Panc1 (cell line): ENCODE measurements at places on chromosomes 12 and 14. TPM values are rescaled to one million over a fixed set of nuclear protein-coding genes. Genes with fewer than 3 reads are reported as not detected.

The CRADD gene
- 7.0 TPM for total RNA-seq

GRCh38 chr12:22255097-22255496, 79.4 kb downstream of the ST8SIA1 start:
- DNase-seq: no peak

- DNase-seq: no peak
These were observed 17.2 kb upstream of the SINHCAF start for GRCh38 chr12:31343139-31343538.

The ACVRL1 gene
- 0.36 TPM for total RNA-seq

- no peak for DNase-seq
These were observed 62.6 kb upstream of the BICD1 start for GRCh38 chr12:32043928-32044549.

The FUT8 gene
- total RNA-seq: 31.4 TPM

The ACSS3 gene
- 0.10 TPM for total RNA-seq

DNA sequence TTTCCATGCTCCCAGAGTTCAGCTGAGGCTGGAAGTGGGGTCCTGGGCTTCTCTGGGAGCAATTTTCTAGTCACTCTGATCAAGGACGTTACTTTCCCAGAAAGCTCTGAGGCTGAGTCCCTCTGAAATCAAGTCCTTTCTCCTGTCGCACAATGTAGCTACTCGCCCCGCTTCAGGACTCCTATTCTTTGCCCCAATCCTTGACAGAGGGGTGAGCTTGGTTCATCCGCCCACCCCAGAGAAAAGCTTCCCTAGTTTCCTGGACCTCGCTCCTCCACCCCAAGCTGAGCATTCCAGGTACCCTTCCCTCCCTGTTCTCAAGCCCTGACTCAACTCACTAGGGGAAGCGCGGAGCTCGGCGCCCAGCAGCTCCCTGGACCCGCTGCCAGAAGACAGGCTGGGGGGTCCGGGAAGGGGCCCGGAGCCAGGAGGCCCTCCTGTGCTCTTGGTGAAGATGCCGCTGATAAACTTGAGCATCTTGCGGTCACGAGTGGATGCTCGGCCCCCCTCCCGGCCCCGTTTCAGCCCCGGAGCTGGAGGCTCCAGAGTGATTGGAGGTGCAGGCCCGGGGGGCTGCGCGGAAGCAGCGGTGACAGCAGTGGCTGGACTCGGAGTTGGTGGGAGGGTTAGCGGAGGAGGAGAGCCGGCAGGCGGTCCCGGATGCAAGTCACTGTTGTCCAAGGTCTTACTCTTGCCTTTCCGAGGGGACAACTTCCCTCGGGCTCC, 1.6 kb downstream of the AGAP2 start:
- DNase-seq: no peak

The ACYP1 gene
- 21.3 TPM for total RNA-seq

The TMEM52B gene
- not detected for total RNA-seq

The IFNG-AS1 gene
- not detected for total RNA-seq

The TAS2R50 gene
- total RNA-seq: 0.18 TPM

GRCh38 chr14:22203036-22203435, 386.0 kb downstream of the DAD1 start:
- DNase-seq: no peak

The ACSM4 gene
- total RNA-seq: not detected

The GAS2L3 gene
- total RNA-seq: 47.4 TPM

DNA sequence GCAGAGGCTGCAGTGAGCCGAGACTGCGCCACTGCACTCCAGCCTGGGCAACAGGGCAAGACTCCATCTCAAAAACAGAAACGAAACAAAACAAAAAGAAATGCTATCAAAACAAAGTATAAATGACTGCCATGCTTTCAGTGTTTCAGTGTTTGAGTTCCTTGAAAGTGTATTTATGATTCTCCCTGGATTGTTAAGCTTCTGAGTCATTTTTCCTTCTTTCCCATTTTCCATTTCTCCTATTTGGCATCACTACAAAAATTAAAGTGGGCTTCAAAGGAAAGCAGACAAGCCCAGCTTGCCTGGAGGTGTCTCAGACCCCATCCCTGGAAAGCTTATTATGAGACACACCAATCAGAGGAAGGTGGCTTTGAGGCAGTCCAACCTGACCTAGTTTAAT, 35.1 kb downstream of the NIN start:
- no peak for DNase-seq

The SETD3 gene
- 51.1 TPM for total RNA-seq

- DNase-seq: no peak
These were observed 63.1 kb downstream of the GLT1D1 start for GRCh38 chr12:128916425-128916824.

The ADAMTS20 gene
- not detected for total RNA-seq

- no peak for DNase-seq
These were observed 123.3 kb downstream of the KCNA5 start for GRCh38 chr12:5166976-5167375.

The SIX6 gene
- total RNA-seq: not detected

The OS9 gene
- total RNA-seq: 186 TPM

DNA sequence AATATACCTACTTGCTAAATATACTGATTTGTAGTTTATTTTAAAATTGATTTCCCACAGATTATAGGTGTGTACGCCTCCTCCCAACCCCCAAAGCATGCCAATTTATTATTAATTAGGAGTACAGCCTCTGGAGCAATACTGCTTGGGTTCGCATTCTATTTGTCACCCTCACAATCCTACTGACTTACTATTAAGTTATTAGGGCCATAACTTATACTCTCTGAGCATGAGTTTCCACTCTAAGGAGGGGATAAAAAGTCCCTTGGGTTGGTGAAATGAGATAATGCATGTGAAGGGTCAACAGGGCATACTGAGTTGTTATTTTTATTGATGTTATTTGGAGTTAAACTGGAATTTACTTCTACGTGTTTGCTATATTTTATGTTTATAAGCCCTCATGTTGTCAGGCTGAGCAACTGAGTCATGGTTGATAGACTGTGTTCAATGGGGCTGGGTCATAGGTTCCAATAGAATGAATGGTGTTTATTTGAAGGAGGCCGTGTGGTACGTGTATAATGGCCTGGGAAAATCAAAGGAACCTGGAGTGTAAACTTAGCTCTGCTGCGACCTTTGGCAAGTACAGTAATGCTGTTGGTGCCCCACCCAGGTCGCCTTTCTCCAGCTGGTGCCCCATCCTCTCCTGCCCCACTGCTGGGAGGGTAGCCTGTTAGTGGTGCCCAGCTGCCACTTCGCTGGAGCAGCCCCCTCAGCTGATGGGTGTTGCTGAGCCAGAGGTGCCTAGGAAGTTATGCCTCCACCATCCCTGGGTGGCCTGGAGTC, 99.3 kb upstream of the PTPRB start:
- DNase-seq: no peak

- DNase-seq: no peak
These were observed 25.3 kb downstream of the JDP2 start for GRCh38 chr14:75452900-75453816.

The RASSF9 gene
- total RNA-seq: 0.33 TPM

DNA sequence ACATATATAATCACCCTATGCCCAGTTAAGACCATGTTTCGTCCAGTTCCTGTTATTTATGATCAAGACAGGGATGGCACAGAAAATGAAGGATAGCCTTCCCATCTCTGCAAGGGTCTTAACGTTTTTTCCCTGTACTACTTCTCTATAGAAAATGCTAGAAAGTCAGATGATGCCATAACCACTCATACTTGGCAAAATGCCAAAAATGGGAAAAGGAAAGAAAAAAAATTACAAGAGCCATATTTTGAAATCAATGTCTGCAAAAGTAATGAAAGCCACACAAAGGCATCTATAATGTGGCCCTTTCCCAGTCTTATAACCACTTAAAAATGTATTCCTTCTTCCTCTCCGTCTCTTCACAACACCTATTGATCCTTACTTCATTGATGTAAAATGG, 1.8 kb upstream of the MYL6B start:
- no peak for DNase-seq

DNA sequence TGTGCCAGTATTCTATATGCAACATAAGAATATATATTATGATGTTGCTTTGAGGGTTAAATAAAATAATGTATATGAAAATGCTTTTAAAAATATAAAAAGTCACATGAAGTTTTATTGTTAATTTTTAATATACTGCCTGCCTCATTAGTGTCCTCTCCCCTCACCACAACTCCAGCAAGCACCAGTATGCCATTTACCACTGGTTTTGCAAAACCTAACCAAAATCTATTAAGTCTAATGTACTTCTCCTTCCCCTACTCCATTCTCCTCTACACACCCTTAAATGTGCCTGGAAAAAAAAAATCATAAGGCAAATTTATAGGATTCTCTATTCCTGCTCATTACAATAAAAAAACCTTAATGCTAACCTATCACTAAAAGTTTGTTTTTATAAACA, 24.0 kb upstream of the GNG2 start:
- no peak for DNase-seq

The DDX51 gene
- total RNA-seq: 29.3 TPM

The AQP2 gene
- total RNA-seq: 0.36 TPM

DNA sequence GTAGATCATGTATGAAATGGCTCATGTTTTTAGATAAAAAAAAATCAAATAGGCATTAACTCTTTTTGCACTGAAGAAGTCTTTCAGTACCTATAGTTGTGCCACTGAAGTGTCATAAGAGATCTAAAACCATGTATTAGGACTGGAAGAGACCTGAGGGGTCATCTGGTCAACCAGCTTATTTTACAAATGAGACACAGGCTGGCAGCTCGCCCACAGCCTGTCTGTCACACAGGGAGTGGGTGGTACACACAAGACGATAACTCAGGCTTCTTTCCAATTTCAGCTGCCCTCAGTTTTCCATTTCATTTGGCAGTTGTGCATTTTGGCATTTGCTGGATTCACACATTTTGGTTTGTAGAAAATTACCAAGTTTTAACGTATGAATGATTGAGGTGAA, 34.7 kb downstream of the C12orf75 start:
- DNase-seq: no peak

DNA sequence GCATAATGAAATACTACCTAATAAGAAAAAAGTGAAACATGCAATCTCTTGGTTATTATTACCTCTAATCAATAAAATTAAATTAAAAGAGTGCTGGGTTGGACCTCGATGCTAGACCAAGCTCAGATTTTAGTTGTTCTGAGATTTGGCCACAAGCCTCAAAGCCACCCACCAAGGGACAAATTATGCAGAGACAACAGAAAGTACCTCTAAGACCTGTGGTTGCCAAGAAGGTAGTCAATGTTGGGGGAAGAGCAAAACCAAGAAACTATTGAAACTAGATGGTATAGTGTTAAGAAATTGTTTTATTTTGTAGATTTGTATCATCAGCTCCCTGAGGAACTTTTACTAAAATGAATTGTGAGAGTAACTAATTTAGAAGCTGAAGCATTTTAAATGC, 43.8 kb upstream of the ARID2 start:
- DNase-seq: no peak

DNA sequence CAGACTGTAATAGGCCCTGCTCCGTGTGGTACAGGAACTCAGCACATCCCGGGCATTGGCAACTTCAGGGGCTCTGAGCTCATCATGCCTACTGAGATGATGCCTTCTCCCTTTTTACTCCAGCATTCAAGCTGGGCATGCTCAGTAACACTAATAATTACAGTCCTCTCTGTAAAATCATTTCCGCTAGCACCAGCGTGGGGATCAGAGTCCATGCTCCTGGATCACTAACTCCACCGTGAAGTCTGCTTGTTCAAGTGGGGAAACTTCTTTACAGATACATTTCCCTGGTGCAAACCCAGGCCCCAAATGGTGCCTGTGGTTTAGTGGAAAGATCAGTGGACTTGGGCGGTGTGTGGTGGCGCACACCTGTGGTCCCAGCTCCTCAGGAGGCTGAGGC, 16.7 kb downstream of the CLSTN3 start:
- DNase-seq: no peak

DNA sequence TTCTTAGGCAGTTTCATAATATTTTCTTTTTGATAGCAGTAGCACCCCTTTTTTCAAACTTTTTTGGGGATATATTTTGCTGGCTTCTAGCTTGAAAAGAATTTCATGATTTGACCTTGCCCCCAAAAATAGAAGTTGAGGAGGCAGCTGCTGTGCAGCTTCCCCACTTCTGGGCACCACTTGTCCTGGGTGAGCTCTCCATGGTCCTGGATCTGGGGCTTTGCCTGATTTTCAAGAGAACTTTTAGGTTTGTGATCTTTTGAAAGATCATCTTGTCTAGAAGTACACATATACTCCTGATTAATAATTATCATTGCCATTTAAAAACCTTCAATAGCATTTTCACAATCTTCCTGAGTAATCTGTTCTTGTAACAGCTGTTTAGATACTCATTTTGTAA, 271.6 kb downstream of the NPAS3 start:
- no peak for DNase-seq

DNA sequence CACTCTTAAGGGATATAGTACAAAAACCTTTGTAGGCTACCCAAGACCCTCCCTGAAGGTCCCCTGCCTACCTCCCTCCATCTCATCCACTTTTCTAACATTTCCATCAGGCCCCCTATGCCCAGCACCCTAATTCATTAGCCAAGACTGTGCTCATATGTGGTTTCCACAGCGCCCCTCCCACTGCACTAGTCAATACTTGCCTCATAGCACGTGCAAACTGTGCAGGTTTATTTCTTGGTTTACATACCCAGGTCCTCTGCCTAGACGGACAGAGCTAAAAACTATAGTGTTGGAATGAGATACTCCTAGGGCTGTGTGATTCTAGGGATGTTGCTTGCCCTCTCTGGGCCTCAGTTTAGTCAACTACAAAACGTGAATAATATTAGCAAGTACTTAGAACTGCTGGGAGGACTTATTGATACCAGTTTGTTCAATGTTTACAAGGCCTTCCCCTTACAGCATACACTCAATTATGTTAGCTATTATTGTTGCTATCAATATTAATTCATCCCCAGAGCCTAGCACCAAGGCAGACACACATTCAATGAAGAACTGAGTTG, 50.4 kb downstream of the NUAK1 start:
- no peak for DNase-seq

The OR10P1 gene
- total RNA-seq: not detected

The APOLD1 gene
- total RNA-seq: 4.1 TPM

The BEST3 gene
- 0.67 TPM for total RNA-seq

The CEBPE gene
- not detected for total RNA-seq

The GALNT16 gene
- total RNA-seq: 0.72 TPM

The SLC7A7 gene
- total RNA-seq: 0.85 TPM

The RFX4 gene
- not detected for total RNA-seq

The BRAP gene
- 19.6 TPM for total RNA-seq

The PRR13 gene
- total RNA-seq: 454 TPM

- DNase-seq: peak; percentile 17
These were observed 28.2 kb upstream of the LRP1-AS start for GRCh38 chr12:57175428-57176138.
